Stimulated activated CD4-positive, alpha-beta T cell treated with anti-CD3 and anti-CD28 coated beads, TNF-alpha, amount 100 ng/mL, for 4 hours (primary cell): ENCODE measurements at places on chromosomes 4 and X.

- no peak for DNase-seq
Observed at GRCh38 chrX:13897566-13897965, 80.7 kb upstream of the GPM6B start.

DNA sequence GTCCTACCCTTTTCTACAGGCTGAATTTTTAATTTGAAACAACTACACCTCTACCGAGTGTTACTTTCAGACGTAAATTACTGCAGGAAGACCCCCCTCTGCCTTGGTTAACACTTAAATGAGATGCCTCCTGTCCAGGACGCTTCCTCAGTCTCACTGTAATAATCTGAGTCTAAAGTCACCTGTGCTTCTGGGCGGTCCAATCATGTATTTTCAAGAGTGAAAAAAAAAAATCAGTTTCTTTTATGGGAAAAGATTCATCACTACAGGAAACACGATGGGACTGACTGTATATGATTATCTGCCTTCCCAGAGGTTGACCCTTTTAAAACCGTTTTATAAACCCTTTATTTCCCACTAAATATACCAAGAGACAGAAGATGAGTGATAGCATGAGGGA, 776 bp downstream of the RBM47 start:
- no peak for DNase-seq

DNA sequence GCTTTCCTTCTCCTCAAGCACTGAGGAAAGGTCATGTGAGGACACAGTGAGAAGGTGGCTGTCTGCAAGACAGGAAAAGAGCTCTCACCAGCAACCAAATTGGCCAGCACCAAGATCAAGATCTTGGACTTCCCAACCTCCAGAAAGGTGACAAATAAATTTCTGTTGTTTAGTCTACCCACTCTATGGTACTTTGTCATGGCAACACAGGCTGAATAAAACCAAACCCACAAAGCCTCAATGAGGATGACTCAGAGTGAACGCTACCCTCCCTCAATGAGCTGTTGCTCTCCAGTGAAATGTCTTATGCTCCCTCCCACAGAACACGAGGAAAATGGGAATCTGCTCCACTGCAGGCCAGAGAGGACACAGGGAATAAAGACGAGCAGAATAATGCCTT, 244.1 kb downstream of the RAB28 start:
- no peak for DNase-seq

- no peak for DNase-seq
Observed at GRCh38 chrX:15242899-15243555, 26.9 kb downstream of the ASB9 start.

- no peak for DNase-seq
Observed at GRCh38 chr4:176393306-176394013, 73.7 kb downstream of the SPCS3 start.

GRCh38 chr4:27276307-27277073, 415.8 kb downstream of the STIM2 start:
- no peak for DNase-seq

GRCh38 chr4:165610679-165611437, 232.1 kb downstream of the CPE start:
- no peak for DNase-seq

DNA sequence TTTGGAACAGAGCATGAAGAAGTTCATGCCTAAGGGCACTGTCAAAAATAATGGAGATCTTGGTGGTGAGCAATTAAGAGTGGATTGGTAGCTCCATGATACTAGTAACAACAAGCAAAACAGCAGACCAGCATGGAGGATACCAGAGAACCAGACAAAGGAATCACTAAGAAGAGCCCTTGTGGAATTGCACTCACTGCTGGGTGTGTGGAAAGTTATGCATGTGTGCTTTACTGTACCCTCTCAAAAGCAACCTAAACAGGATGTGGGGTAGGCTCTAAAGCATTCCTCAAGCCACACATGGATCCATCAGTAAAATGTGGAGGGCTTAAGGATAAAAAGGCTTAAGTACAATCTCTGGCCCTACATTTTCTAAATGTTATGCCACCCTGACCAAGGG, 69.5 kb downstream of the AR start:
- DNase-seq = no peak

GRCh38 chr4:11543706-11544105, 115.0 kb upstream of the HS3ST1 start:
- DNase-seq = no peak

DNA sequence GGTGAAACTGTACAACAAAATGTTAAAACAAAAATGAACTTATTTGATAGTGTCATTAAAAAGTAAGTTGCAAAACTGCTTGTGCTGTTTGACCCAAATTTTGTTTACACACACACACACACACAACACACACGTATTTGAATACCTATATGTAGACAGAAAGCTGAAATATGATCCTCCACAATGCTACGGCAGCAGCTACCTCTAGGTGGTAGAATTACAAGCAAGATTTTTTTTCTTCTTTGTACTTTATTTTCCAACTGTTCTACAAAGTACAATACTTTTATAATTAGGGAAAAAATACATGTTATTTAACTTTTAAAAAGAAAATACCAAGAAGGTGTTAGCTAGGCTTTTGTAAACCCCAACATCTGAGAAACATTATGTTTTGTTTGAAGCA, 1.2 kb downstream of the CYTL1 start:
- no peak for DNase-seq

- DNase-seq = no peak
Observed at GRCh38 chr4:53476232-53477037, 99.0 kb downstream of the FIP1L1 start.

DNA sequence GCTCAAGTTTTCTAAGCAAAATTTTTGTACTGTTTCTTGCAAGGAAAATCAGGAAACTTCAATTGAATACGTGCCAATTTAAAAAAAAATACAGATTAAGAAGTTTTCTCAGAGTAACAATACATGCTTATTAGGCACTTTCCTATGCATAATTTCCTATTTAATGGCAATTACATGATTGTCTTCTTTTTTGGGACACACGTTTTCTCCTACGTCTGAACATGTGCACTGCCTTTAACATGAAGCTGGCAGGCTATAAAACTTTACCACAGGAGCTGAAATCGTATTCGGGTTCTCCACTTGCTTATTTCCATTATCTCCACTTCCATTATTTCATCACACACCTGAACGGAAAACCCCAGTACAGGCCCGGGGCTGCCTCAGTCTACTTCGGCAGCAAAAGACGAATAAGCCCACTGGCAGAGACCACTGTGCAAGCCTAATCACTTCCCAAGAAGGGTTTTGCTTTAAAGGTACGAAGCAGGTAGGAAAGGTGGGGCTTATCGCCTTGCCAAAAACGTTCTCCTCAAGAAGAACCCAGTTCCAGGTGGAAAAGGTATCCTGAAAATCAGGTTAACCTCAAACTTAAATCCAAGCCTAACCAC, 575 bp downstream of the RCHY1 start:
- no peak for DNase-seq

DNA sequence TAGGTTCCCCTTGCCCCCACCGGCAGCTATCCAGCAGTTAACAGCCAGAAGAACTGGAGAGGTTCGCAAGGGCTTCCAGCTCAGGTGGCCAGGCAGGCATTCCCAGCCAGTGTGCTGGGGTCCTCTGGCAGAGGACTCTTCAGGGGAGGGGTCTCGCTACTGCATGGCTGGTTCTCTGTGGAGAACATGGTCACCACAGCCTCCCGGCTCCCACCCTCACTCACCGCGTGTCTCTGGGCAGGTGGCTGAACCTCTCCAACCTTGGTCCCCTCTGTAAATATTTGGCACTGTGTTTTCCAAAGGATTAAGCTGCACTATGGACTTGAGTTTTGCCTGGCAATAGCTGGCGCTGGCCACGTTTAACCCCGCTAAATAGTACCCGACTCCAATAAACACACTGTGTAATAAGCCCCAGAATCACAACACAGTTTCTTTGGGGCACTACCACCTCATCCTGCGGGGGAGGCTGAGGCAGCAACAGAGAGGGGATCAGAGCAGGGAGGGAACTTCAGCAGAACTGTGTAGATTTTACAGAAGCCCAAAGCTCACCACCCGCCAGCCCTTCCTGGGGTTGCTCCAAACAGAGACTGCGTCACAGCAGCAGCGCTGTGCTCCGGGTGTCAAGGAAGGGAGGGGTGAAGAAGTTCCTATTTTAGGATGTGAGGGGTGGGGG, 15.2 kb downstream of the BCOR start:
- no peak for DNase-seq

GRCh38 chr4:40283968-40284367, 51.2 kb upstream of the CHRNA9 start:
- peak; percentile 79 for DNase-seq

- no peak for DNase-seq
Observed at GRCh38 chrX:42117318-42117717, 194.0 kb upstream of the CASK start.

DNA sequence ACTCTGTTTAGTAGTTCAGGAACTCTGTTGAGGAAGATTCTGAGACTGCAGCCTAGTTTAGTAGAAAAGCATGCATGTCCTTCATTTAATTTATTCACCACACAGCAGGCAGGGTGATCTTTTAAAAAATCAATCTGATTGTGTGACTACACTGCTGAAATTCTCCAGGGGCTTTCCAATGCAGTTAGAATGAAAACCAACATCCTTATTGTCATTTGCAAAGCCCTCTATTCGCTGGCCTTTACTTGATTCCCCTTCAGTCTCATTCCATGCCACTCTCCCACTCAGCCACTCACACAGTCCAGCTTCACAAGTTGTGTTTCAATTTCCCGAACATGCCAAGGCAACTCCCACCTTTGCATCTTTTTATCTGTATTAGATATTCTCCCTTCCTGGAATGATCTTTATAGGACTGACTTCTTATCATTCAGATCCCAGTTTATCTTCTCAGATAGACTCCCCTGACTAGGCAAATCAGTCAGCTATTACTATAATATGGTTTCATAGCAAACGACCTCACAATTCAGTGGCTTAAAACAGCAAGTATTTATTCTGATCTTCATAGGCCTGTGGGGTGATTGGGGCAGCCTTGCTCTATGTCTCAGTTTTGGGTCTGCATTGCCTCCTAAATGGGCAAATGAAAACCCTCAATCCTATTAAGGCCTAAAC, 21.3 kb upstream of the FTHL17 start:
- DNase-seq = no peak

GRCh38 chr4:5044341-5044740, 6.9 kb upstream of the STK32B start:
- no peak for DNase-seq

GRCh38 chrX:153533091-153533490, 15.6 kb downstream of the ATP2B3 start:
- DNase-seq = no peak

DNA sequence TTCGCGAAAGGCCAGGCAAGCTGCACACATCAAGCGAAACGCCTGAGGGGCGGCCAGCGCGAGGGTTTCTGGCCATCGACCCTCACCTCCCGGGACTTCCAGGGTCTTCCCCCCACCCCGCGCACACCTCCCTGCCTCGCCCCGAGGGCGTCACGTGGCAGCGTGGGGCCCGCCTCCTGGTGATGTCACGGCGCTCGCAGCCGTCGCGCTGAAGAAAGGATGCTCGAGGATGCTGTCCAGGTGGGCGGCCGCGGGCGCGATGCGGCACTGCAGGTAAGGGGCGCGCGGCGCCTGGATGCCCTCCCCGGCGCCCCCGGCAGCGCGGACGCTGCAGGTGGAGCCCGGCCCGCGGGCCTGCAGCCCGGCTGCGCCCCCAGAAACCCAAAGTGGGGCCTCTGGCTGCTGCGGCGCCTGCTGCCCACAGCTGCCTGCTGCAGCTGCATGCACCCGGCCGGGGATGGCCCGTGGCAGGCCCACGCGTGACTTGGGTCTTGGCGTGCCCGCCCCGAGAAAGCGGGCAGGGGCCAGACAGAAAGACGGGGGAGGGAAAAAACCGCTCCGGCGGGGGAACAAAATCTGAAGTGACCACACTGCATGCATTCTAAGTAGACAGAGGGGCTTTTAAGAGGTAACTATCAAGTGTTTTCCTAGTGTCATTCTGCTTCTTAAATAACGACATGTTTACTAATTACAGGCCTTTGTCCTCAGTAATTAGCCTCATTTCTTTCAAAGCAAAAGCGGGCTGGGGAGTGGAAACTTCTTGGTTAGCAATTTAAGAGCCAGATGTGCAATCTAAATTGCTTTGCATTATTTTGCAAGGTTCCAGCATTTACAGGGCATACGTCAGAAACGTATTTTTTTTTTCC, 1.7 kb downstream of the CLCN4 start:
- DNase-seq = no peak

DNA sequence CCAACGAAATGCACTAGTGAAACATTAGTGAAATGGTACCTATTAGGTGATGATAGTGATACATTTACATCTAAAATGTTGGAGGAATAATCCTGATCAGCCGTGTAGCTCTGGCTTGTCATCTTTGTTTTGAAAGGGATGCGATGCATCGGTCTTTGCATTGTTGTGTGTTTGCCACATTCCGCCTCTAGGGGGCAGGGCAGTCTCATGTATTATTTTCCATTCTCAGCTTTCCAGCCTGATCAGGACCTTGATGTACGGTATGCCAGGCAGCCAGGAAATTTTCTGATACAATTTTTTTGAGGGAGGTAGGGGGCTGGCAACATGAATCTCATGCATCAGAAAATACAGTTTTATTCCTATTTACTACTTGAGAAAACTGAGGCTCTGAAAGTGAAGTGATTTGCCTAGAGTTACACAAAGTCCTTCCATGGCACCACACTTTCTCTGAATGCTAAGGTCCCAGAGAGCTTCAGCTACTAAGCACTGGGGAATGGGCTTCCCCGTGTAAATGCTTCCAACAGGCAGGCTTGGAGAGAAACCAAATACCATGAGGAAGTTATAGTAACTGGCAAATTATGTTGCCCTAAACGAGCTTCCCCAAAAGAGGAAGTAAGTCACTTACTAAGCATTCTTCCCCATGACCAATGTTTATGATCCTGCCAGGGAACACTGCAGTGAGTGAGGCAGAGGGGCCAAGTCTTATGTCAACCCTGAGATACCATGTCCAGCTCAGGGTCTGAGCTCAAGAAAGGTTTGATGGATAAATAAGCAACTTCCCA, 31.8 kb upstream of the IQSEC2 start:
- peak; percentile 37 for DNase-seq

GRCh38 chr4:102299354-102300107, 45.8 kb downstream of the SLC39A8 start:
- no peak for DNase-seq

DNA sequence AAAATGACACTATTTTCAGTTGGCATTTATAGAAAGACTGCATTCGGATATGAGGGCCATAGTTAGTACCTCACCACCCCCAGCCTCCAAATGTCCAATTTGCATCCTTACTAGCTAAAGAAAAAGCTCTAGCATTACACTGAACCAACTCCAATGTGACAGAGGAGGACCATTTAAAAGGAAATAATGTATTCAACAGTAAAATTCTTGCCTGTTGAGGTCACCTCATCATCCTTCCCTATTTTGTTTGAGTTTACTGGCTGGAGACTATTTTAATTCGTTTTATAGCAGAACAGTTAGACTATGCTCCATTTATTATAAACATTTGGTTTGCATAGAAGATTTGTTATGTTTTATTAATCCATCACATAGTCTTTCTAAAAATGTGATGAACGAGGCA, 88.2 kb upstream of the PPARGC1A start:
- no peak for DNase-seq

GRCh38 chrX:53003111-53003510, 44.8 kb upstream of the FAM156A start:
- DNase-seq = no peak

GRCh38 chrX:142204522-142205433, at the start of gene MAGEC2:
TSS of gene MAGEC2 (minus strand) at chrX:142205290. CDS start at chrX:142203987, 1,303 bp downstream.
- DNase-seq = no peak

GRCh38 chr4:77465271-77465670, 140.3 kb upstream of the CXCL13 start:
- DNase-seq = no peak
